ENCODE measurements at places on chromosomes 5 and 9. TPM values are rescaled to one million over a fixed set of nuclear protein-coding genes. Genes with fewer than 3 reads are reported as not detected.

The CCDC183 gene
- total RNA-seq: 0.37 TPM

The ARHGEF37 gene
- 1.5 TPM for total RNA-seq

The SLCO6A1 gene
- not detected for total RNA-seq

The CCDC180 gene
- total RNA-seq: 4.5 TPM

The SHOC1 gene
- total RNA-seq: not detected

The HIGD2A gene
- 17.0 TPM for total RNA-seq

The ZDHHC12 gene
- 29.1 TPM for total RNA-seq

The SH3GL2 gene
- 0.50 TPM for total RNA-seq

The MARCOL gene
- not detected for total RNA-seq

The SH3PXD2B gene
- 24.1 TPM for total RNA-seq

The ELOVL7 gene
- total RNA-seq: under 0.01 TPM

The ARID3C gene
- total RNA-seq: 0.22 TPM

The HRH2 gene
- total RNA-seq: not detected

The SH2D3C gene
- total RNA-seq: 0.11 TPM

The TAF11L10 gene
- total RNA-seq: not detected

The AQP7 gene
- total RNA-seq: not detected

The IL13 gene
- not detected for total RNA-seq

The FGF1 gene
- total RNA-seq: 4.0 TPM

The ECM2 gene
- 1.00 TPM for total RNA-seq

The ANKH gene
- 16.1 TPM for total RNA-seq

The BNC2 gene
- total RNA-seq: 33.9 TPM

The PCDH12 gene
- 0.11 TPM for total RNA-seq

The KCNN2 gene
- total RNA-seq: 0.37 TPM

The SLC6A19 gene
- total RNA-seq: not detected

The OR4F3 gene
- total RNA-seq: 0.11 TPM

The OTULINL gene
- 3.4 TPM for total RNA-seq

The ZDHHC21 gene
- total RNA-seq: 14.5 TPM

The ITGA1 gene
- total RNA-seq: 9.5 TPM

The RPS14 gene
- total RNA-seq: 3,806 TPM

The ALDH1A1 gene
- 69.4 TPM for total RNA-seq

Measured in uterine smooth muscle cell (primary cell).